ENCODE measurements at places on chromosomes 6 and 20.

- peak; percentile 53 for DNase-seq
Observed at GRCh38 chr20:58692579-58693225, at the start of gene NPEPL1. Gene NPEPL1 (plus strand): TSS chr20:58692800. CDS start chr20:58692901, 101 bp downstream.

DNA sequence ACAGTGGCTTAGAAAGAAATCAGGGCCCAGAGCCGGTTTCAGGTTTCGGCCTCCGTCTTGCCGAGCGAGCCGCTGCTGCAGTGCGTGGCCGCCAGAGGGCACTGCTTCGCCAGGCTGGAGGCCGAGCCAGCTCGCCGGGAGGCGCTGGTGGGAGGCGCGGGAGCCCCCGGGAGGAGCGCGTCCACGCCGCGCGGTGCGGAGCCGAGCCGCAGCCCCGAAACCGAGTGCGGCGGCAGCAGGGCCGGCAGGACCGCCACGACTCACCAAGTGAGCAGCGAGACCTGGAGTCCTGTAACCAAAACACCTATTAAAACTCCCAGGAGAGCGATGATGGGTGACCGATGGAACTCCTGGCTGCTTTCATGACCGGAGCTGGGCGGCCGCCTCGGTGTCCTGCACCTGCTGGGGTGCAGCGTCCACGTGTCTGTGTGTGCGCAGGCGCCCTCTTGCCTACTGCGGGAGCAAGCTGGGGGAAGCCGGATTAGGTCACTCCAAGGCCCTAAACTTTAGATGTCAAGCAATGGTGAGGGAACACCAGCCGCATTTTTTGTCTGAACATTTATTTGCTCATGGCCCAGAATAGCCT is 186.9 kb upstream of the UST start:
- peak; percentile 48 for DNase-seq

DNA sequence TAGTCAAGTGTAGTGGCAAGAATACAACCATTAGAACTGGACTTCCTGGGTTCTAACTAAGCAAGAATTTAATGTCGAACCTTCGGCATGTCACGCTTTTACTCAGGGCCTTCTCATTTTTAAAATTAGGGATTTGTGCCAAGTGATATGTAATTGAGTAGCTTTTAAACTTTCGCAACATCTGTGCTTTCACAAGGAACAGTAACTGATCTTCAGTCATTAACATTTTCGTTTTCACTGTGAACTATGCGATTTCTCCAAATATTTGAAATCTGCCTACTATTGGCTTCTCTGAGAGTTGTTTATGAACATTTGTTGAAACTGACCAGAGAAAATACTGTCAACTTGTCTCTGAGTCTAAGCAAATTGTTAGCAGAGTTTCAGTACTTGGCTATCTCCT is 27.6 kb downstream of the GRM1 start:
- no peak for DNase-seq

DNA sequence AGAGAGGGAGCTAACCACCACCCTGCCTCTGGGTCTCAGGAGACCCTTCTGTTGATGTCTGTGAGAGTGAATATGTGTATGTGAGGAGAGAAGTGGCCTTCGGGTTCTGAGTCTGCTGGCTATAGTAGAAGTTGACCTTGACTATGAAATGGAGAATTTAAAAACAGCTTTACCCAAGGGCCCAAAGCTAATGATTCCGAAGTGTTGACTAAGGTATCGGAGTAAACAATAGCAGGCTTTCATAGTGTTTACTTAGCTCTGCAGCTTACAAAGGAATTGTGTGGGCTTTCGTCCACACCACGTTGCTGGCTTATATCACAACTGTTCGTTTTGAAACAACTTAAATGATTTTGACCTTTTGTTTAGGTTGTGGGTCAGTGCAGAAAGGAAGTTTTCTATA is 126.5 kb upstream of the JAG1 start:
- DNase-seq, result no peak

- no peak for DNase-seq
Observed at GRCh38 chr6:116385459-116385802, 14.7 kb downstream of the DSE start.

GRCh38 chr6:158038291-158039177 is 56.9 kb downstream of the SYNJ2 start:
- no peak for DNase-seq

GRCh38 chr6:148175550-148176188 is 167.0 kb upstream of the SASH1 start:
- no peak for DNase-seq

- no peak for DNase-seq
Observed at GRCh38 chr6:41256383-41256782, 28.2 kb downstream of the TREML4 start.

GRCh38 chr6:150634176-150634963 is 34.7 kb downstream of the PLEKHG1 start:
- no peak for DNase-seq

DNA sequence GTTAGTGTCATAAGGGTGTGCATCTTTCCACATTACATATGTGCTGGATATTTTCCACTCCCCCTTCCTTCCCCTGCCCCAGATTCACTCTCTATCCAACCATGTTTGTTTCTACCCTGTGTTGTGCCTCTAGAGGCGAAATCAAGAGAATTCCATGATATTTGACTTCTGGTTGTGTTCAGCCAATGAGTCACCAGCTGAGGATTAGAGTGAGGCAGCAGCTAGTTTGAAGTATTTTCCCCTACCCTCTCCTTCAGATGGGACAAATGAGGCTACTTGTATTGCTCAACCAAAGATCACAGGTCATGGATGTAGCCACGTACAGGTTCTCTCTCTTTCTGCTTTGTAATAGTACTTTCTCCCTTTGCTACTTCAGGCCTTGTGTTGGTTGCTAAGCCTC is 24.5 kb upstream of the OR2J2 start:
- no peak for DNase-seq

- DNase-seq, result no peak
Observed at GRCh38 chr20:58716476-58717277, 24.1 kb downstream of the NPEPL1 start.

DNA sequence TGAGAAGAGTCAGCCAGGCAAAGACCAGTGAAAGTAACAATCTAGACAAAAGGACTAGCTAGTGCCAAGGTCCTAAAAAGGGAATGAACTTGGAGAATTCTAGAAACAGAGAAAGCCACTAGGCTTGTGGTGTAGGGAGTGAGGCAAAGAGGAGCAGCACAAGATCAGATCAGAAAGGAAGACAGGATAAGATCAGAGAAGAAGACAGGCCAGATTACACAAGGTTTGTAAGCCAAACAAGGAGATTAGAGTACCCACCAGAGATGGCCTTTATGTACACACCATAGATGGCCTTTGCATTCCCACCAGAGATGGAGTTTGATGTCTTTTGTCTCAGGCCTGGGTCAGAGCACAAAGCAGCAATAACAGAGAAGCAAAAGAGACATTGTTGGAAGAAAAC is 105.6 kb upstream of the PLCB4 start:
- DNase-seq, result no peak

- DNase-seq, result peak; percentile 57
Observed at GRCh38 chr20:32252189-32252588, 25.3 kb upstream of the KIF3B start.

DNA sequence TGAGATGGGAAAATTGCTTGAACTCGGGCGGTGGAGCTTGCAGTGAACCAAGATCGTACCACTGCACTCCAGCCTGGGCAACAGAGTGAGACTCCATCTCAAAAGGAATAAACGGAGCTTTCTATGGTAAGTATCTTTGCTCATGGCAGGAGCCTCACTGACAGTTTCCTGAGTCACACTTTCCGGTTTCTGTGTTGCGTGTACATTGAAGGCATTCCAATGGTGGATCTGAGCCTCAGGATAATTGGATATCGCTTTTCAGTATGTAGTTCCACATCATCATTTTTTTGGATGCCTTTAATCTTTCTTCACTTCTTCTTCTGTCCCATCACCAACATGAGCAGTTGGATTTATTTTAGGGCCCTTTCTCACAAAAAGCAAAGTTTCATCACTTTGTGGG is 28.6 kb upstream of the GTSF1L start:
- no peak for DNase-seq

- no peak for DNase-seq
Observed at GRCh38 chr6:90646940-90647339, 60.1 kb upstream of the MAP3K7 start.

DNA sequence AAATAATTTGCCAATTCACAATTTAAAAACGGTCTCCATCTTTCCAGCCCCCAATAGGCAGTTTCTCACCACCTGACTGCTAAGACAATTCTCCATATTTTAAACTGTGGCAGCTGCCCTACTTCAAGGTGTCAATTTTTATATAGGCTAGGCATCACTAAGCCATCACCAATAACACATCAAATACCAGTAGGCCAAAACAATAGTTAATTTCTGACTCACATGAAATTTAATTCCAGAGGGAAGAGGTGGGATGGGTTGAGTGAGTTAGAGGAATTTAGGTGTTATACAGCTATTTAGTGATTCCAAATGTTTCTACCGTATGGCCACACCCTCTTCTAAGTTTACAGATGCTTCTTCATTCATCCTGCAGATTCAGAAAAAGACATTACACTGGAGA is 49.9 kb downstream of the GFRAL start:
- DNase-seq, result no peak

- no peak for DNase-seq
Observed at GRCh38 chr20:57736738-57737347, 27.0 kb upstream of the PMEPA1 start.

GRCh38 chr6:159035891-159036290 is 8.9 kb downstream of the TAGAP start:
- DNase-seq, result no peak

DNA sequence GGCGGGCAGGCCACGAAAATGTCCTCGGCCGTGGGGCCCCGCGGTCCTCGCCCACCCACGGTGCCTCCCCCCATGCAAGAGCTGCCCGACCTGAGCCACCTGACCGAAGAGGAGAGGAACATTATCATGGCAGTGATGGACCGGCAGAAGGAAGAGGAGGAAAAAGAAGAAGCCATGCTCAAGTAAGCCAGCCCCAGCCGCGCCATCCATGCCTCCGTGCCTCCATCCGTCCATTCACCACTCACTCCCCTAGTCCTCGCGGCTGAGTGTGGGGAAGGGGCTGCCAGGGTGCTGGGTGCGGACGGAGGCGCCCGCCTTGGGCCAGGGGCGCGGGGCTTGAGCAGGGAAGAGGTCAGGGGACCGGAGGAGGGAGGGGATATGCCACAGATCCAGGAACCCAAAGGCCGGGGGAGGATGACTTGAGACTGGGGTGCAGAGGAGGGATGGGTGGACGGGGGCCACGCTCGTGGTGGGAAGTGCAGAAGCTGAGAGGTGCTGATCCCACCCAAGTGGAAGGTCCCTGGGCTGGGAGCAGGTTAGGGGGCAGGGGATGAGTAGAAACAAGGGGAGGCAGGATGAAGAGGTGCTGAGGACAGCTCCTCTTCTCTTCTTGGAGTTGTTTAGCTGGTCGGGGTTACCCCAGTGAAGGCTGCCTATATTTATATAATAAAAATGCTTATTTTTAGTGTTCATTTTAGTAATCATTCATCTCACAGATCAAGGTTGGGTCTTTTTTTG is 825 bp downstream of the RIMS1 start:
- no peak for DNase-seq

- DNase-seq, result no peak
Observed at GRCh38 chr6:128370072-128370471, 150.3 kb downstream of the PTPRK start.

DNA sequence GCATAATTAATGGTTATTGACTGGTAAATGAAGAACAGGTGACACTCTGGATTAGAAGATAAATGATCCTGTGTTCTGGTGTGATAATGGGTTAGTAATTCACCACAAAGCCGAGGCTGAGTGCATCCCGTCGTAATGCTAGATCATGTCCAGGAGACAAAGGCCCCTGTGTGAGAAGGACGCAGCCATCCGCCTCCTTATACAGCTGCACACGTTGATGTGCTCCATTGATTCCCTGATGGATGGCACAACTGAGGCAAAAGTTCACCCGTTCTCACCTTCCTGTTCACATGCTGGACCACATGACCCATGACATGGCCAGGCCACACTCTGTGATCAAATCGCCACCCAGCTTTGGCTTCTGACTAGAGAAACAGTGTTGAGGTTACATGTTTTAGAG is 136.1 kb downstream of the FOXC1 start:
- no peak for DNase-seq
